ENCODE measurements at places on chromosomes 5 and 9.

DNA sequence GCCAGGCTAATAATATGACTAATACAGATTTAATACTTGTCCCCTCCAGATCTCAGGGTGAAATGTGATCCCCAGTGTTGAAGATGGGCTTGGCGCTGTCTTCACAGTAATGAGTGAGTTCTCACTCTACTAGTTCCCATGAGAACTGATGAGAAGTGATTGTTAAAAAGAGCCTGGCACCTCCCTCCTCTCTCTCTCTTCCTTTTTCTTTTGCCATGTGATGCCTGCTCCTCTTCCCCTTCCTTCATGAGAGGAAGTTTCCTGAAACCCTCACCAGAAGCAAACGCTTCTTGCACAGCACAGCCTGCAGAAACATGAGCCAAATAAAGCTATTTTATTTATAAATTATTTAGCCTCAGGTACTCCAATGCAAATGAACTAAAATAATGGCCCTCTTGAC lies 55.2 kb downstream of the GLDC start:
- DNase-seq, result no peak

- no peak for DNase-seq
These were observed 125.3 kb downstream of the EFNA5 start for GRCh38 chr5:107545486-107545885.

DNA sequence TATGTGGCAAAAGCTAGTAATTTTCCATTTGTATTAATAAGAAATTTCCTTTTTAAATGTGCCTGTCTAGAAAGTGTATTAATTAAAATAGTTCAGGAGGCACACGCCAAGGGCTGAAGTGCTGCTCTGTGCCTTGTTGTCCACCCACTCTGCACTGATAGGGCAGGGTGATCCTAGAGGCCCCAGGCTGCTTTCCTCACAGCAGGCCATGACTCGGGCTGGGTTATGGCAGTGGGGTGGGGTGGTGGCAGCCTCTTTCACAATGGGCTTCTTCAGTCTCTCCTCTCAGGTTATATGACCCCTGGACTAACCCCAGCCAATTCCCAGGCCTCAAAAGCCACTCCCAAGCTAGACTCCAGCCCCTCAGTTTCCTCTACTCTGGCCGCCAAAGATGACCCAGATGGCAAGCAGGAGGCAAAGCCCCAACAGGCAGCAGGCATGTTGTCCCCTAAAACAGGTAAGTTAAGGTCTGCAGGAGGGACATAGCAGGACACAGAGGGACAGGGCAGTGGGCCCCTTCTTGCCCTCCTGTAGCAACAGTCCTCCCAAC lies 19.5 kb downstream of the CD74 start:
- DNase-seq, result no peak

DNA sequence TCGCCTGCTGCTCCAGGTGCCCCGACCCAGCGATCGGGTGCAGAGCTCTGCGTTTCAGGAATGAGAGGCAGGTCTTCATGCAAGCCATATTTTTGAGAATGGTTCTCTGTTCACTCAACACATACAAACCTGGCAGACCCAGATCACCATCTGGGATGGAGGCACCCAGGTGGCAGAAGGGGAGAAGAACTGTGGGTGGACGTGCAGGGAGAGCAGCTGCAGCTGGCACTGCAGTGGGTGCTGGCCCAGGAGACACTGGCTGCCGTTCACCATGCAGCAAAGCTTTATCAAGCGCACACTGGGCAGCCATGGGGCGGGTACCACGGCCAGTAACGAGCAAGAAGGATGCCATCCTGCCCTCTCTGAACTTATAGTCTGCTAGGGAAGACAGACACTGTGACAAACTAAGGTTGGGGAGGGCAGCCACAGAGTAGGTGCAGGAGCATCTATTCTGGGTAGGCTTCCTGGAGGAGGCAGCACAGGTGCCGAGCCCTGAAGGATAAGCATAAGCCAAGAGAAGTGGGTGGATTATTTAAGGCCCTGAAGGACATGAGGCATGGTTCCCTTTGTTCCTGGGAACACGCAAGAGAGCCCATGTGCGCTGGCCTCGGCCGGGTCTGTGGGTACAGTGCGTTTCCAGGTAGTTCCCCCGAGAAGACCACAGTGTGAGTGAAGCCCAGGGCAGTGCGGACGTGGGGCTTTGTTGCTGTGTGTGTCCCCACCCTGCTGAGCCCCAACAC lies 46.2 kb upstream of the FCN2 start:
- DNase-seq, result peak; percentile 52

- no peak for DNase-seq
These were observed 60.2 kb upstream of the SLC25A51 start for GRCh38 chr9:37963936-37964739.

DNA sequence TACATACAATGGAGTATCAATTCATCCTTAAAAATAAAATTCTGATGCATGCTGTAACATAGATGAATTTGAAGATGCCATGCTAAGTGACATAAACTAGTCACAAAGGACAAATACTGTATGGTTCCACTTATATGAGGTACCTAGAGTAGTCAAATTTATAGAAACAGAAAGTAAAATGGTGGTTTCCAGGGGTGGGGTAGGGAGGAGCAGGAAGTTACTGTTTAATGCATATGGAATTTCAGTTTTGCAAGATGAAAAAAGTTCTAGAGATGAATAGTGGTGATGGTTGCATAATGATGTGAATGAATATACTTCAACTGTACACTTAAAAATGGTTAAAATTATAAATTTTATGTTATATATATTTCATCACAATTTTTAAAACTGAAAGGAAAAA lies 57.3 kb upstream of the FNIP1 start:
- DNase-seq, result no peak

DNA sequence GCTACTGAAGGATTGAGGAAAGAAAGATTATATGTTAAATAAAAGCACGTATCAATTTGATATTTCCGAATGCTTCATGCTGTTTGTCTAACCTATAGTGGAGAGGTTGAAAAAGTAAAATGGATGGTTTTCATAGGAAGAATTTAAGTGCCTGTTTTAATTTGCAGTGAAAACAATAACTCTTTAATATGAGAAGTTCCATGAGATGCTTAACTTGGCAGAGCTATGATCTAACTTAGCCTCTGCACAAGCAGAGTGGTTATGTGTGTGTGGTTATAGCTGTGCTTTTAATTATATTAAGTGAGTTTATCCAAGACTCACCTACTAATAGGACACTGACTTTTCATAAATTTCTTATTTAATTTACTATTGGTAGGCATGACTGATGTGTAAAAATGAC lies 57.4 kb downstream of the AOPEP start:
- no peak for DNase-seq

DNA sequence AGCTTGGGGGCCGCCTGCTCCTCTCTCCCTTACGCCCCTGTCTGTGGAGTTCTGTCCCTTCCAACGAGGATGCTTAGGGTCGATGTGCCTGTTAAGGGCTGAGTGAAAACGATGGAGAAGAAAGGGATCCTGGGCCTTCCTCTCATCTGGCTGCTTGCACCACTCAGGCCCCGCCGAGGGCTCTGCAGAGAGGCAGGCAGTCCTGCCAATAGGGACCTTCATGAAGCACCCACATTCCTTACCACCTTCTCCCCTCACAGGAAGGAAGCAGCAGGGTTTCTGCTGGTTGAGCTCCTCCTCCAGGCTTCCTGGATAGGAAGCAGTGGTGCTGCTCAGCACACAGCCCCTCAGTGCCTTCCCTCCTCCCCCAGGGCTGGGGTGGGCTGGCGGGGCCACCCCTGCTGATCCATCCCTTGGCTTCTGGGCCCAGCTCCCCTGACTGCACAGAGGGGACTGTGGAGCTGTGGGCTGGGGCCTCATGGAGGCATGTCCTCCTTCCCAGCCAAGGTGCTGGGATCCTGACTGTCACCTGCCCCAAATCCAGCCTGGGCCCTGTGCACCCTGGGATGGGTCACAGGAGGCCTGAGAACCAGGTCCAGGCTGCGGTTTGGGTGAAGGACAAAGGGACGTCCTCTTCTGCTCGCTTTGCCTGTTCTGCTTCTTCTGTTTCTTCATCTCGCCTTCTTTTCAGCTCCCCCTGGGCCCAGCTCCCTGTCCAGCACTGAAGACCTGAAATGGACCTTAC lies 50.5 kb downstream of the AHRR start:
- no peak for DNase-seq

GRCh38 chr5:32598260-32598937 lies 13.0 kb downstream of the SUB1 start:
- no peak for DNase-seq

DNA sequence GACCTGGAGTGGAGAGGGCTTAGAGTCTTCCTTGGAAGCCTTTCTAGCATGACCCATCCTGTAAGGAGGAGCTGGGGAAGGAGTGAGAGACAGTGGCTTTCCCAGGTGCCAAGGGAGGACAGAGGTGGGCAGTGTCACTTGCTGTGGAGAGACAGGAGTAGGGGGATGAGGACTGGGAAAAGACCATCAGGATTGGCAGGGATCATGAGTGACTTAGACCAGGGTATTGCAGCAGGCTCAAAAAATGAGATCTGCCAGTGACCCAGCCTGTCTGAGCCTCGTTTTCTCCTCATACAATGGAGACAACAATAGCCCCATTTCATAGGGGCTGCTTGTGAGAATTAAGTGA lies 2.4 kb downstream of the TMOD1 start:
- DNase-seq, result no peak

DNA sequence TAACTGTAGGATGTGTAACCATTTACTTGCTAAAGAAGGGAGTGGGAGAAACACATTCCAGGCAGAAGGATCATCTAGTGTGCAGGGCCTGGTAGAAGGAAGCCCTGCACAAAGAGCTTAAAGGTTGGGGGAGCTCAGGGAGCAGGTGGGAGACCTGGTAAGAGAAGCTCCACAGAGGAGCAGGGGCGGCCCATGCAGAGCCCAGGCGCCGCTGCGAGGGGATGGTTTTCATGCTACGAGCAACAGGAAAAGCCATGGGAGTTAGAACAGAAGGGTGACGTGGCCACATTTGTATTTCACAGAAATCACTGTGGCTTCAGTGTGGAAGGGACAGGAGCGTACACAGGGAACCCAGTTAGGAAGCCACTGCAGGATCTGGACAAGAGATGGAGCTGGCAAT lies 73.1 kb downstream of the PDE6A start:
- no peak for DNase-seq

GRCh38 chr5:149317281-149318048 lies 27.8 kb upstream of the GRPEL2 start:
- DNase-seq, result peak; percentile 10

GRCh38 chr9:122309861-122310260 lies 45.2 kb downstream of the MRRF start:
- DNase-seq, result no peak

DNA sequence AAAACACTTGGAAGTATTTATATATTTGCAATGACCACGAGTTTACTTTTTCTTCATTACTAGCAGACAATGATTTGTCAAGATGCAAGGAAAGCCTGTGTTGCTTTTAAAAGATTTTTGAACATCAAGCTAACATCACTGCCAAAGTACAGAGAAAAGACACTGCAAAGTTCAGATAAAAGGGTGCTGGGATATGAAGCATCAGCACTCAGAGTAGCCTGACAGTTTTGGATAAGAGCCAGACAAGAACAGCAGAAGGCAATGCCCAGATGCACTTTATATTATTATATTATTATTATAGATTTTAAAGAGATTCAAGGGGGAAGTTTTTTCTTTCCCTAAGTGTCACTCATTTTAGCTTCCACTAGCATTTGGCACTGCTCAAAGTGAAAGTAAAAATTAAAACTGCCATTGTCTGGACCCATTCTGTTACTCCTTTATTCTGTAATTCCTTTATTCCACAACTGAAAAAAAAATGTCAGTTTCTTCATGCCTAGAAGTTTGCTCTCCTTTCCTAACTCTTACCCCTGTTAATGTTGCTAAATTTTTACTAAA lies 240.6 kb downstream of the EFNA5 start:
- no peak for DNase-seq

GRCh38 chr5:177275883-177276282 lies 27.6 kb downstream of the RAB24 start:
- no peak for DNase-seq

GRCh38 chr9:122387536-122387935 lies 16.7 kb downstream of the PTGS1 start:
- DNase-seq, result no peak

Measured in NCI-H524 treated with DMSO at 0.1 percent for 48 hours (cell line).